ENCODE measurements at places on chromosomes 12 and 14. TPM values are rescaled to one million over a fixed set of nuclear protein-coding genes. Genes with fewer than 3 reads are reported as not detected.

GRCh38 chr12:34386621-34387255 is 364.4 kb downstream of the ALG10 start:
- DNase-seq: no peak

DNA sequence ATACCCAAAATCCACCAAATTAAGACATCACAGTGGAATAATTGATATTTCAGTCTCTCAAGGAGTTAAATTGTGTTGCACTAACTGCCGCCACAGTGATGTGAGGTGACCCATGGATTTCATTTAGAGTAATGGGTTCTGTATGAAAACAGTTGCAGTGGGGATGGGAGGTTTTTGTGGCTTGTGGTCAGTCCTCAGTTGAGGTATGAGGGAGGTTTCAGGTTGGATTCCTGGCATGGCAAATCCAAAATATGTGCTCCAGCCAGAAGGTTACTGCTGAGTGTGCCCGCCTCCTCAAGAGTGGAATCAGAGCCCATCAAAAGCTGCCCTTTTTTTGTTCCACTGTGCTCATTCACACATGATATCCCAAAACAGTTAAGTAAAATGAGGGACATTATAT is 487.1 kb downstream of the EGLN3 start:
- no peak for DNase-seq

DNA sequence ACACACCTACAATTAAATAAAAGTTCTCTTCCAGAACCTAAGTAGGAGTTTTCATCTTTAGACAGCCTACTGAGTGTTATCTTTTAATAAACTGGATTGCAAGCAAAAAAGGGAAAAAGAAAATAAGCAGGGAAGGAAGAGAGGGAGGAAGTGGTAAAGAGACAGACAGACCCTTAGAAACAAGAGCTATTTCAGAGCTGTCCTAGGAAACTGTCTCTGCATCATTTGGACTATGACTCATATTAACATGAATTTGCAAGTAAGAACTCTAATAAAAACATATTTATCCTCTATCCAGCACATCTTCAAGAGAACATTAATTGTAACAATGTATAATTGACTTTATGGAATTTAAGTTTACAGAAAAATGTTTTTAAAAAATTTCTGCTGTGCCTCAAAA is 438.8 kb upstream of the USP15 start:
- no peak for DNase-seq

DNA sequence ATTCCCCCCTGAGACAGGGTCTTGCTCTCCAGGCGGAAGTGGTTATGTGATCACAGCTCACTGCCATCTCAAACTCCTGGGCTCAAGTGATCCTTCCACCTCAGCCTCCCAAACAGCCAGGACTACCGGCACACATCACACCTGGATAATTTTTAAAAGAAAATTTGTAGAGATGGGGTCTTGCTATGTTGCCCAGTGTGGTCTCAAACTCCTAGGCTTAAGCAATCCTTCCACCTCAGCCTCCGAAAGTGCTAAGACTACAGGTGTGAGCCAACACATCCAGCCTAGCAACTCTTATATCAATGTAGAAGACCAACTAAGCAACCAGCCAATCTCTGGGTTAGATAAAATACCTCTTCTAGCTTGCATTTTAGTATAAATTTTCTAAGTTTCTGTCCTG is 297.2 kb downstream of the MED13L start:
- no peak for DNase-seq

CCER1 gene
- not detected for polyA plus RNA-seq

All from right lung (tissue), 10 donors.